T-helper 2 cell (primary cell): ENCODE measurements at places on chromosomes 2 and 18.
A peak's percentile ranks its signal among the peaks of the same experiment; 100 is the strongest.

DNA sequence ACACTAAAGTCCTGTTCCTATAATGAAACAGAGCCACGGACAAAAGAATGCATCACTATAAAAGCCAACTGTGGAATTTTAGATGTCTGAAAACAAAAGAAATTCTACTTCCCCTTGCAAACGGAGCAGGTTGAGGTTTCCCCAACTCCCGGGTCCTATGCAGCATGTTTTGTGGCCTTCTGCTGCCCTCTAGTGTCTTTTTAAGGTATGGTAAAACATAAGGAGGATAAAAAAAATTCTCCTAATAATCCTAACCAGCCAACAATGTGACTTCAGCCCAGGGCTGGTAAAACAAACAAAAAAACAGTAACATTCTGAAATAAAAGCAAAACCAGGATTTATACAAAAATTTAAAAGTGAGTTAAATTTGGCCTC, 539.5 kb downstream of the NRXN1 start:
- DNase-seq = peak; percentile 2

DNA sequence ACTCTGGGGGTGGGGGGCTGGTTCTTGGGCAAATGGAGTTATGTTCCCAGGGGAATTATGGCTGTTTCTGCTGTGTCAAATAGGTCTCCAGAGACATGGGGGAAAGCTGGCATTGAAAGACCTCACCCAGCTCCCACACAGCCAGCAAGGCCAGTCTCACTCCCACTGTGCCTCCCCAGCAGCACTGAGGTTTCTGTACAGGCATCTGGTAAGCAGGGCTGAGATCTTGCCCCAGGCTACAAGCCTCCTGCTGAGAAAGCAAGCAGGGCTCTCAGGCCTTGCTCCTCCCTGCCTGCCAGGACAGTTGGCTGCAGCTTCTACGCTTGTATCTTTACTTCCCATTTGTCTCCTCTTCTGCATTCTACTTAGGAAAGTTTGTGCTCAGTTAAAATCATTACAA, 50.5 kb upstream of the FHOD3 start:
- no peak for DNase-seq

GRCh38 chr2:171652416-171652785, 34.9 kb upstream of the DYNC1I2 start:
- no peak for DNase-seq

DNA sequence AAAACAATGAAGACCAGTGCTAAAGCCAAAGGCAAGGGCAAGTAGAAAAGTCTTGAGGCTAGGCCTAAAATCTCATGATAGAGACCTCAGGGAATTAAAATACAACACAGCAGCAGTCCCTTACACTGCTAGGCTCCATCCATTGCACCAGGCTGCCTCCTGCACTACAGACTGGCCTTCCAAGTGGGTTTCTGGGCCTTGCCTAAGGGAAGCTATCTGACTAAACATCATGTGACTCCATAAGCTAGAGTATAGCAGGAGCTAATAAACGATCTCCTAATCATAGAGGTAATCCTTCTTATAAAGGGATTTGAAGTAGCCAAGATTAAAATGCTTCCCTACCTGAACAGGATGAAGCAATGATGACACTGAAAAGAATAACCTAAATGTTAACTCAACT, 77.6 kb upstream of the NFU1 start:
- no peak for DNase-seq

GRCh38 chr2:20157193-20157891, 67.6 kb downstream of the SDC1 start:
- no peak for DNase-seq

DNA sequence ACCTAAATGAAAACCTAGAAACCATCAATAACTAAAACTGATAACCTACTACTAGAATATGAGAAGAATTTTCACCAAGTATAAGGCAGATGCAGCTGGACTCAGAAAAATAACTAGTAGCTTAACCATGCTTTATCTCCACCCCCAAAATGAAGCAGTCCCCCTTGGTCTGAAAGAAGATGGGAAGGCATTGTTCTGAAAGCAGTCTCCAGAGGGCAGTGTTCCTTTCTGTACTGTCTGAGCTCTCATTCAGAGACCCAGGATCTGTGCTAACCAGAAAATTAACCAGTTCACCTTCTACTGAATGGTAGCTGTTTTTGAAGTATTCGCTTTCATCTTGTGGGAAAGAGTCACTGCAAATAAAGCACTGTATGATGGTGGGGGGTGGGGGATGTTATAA, 273.0 kb downstream of the PDE11A start:
- DNase-seq = no peak

DNA sequence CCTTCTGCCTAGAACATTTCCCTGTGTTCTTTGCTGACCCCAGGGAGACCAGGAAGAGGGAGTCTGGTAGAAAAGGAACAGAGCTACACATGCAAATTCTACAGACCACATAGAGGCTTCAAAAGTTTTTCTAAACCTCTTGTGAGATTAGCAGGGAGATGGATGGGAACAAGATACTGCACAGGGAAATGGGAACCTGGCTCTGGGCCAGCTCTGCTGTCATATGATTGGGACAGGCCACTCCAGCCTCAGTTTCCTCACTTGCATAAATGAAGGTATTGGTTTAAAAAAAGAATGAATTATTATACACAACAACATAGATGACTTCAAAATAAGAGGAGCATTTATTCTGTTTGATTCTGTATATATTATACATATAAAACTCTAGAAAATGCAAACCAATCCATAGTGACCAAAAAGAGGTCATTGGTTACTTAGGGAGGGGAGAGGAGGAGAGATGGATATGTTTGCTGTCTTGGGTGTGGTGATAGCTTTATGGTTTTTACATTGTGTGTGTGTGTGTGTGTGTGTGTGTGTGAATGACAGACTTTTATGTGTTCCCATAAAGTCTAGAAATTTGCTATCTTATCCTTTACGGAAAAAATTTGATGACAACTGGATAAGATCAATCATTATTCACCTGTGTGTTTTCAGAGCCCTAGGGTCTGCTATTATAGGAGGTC, 115.5 kb downstream of the MGAT5 start:
- no peak for DNase-seq

GRCh38 chr2:28680657-28681056, 71.0 kb upstream of the PPP1CB start:
- no peak for DNase-seq

GRCh38 chr2:126467367-126468054, 188.4 kb upstream of the GYPC start:
- no peak for DNase-seq

- no peak for DNase-seq
Observed at GRCh38 chr2:237894986-237895543, 35.6 kb downstream of the RAMP1 start.

GRCh38 chr18:72458271-72458670, 85.9 kb downstream of the CBLN2 start:
- DNase-seq = no peak

DNA sequence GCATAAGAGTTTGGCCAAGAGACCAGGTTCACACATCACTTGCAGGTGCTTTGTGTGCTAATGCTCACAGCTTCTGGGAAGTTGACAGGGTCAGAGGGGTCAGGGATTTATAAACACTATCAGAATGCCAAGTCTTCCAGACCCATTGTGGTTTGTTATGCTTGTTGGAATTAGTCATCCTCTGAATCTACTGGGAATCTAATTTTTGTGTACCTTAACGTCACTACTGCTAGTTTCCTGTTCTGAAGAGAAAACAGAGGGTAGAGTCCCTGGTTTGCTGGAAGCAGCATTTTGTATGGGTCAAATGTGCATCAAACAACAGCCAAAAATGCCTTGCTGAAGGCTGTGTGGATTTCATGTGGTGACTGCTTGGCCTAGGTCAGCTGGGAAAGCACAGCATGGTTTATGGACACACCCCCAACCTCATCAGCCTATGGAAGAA, 33.3 kb downstream of the ANTXR1 start:
- no peak for DNase-seq

DNA sequence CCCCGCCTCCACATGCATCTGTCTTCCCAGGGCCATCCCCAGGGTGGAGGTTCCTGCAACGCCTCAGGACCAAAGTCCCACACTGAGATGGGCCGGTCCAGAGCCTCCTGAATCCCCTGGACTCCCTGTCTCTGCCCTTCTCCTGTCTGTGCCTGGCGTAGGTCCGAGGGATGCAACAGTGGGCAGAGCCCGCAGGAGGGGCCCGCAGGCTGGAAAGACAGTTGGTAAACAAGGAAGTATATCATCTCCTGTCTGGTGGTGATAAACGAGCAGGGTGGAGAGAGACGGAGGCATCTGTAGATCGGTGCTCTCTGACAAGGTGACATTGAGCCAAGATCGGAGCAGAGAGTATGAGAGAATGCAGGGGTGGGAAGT, 72.6 kb upstream of the RAB6C start:
- no peak for DNase-seq

DNA sequence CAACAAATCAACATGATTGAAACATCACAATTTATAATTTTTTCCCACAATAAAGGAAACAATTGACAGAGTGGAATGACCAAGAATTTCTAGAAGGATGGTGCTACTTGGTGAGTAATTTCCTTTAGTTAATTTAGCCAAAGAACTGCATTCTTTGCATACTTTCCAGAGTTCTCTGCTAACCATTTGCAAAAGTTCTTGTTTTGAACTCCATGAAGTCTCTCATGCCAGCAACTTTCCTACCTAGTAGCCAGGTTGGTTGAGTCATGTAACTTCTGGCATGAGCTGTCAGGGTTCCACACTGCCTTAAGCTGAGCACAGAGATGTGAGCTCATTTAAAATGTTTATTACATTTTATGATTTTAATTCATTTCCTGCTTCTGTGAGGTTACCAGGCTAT, 539.6 kb downstream of the PID1 start:
- DNase-seq = no peak

GRCh38 chr2:65360441-65360840, 72.0 kb downstream of the SPRED2 start:
- DNase-seq = no peak

DNA sequence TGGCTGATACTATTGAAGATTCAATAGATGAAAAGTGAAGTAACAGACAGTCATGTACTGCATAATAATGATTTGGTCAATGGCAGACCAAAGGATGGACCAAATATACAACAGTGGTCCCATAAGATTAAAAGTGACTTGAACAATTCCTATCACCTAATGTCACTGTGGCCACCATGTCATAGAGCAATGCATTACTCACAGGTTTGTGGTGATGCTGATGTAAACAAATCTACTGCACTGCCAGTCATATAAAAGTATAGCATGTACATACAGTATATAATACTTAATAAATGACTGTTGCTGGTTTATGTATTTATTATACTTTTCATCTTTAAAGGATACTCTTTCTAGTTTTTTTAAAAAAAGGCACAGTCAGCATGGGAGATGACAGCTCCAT, 99.9 kb downstream of the USP34 start:
- DNase-seq = peak; percentile 13

DNA sequence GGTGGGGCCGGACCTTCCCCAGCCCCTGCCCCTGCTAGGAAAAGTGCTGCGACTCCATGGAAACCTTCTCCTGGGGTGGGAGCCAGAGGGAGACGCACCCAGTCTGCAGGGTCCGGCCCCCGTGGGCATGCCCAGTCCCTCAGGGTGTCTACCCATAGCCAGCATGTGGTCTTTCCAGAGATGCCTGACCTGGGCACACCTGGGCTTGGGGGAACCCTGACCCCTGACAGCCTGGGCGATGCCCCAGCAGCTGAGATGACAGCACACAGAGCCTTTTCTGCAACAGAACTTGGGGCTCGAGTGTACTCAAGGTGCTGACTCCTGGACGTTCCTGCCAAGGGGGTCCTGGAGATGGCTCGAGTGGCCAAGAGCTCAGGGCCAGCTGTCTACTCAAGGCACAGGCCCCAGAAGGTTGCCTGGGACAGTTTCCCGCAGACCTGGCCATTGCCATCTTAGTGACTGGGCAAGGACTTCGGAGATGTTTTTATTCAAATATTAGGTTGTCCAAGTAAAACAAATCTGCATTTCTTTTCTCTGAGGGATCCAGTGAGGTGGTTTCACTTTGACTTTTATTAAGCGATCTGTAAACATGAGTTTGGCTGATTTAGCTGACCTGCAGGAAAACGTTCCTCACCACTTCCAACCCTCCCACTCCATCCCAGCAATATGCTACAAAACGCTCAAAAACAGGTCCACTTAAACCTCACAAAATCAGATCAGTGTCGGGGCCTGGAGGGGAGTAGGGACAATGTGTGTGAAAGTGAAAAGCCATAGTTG, 228.0 kb downstream of the EIPR1 start:
- DNase-seq = no peak

DNA sequence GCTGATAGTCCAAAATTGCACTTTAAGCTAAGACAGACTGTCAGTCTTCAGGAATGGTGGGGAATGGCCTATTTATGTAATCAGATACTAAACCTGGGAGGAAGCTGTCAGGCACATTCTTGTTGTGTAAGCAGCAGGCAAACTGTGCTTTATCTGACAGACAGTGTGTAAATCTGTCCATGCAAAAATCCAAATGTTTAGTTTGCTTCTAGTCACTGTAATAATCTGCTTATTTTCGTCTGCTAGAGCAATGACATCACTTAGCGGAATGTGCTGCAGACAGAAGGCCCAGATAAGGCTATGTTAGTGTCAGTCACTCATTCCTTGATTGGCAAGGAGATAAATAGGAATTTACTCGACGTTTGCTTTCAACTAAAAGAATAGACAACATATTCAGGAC, 263.5 kb downstream of the ZNF407 start:
- no peak for DNase-seq

DNA sequence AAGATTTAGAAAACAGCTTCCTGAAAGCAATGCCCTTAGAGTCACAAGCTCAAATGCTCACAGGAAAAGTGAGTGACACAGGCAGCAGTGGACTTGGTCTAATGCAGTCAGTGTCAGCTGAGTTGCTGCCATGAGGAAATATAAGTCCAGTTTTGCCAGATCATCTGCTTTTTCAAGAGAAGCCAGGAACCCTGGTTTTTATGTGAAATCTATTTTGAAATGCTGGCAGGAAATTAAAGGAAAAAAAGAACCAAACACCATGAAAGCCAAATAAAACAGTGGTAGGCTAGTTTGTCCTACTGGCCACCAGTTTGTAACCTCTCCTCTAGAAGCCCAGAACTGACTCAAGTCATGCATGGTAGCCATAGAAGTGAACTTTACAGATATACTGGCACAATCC, 109.2 kb downstream of the THADA start:
- no peak for DNase-seq

- no peak for DNase-seq
Observed at GRCh38 chr2:47422016-47422415, 19.1 kb downstream of the MSH2 start.

GRCh38 chr2:42232024-42232423, 62.9 kb downstream of the EML4 start:
- DNase-seq = no peak
